NCI-H2081 (cell line): ENCODE measurements at places on chromosomes 6 and 20.

- DNase-seq, result no peak
Measured at GRCh38 chr6:15773806-15774410, 111.1 kb upstream of the DTNBP1 start.

GRCh38 chr6:6417475-6417874 lies 97.0 kb upstream of the F13A1 start:
- DNase-seq, result no peak

- DNase-seq, result no peak
Measured at GRCh38 chr6:166654573-166654972, 27.5 kb upstream of the RPS6KA2 start.

DNA sequence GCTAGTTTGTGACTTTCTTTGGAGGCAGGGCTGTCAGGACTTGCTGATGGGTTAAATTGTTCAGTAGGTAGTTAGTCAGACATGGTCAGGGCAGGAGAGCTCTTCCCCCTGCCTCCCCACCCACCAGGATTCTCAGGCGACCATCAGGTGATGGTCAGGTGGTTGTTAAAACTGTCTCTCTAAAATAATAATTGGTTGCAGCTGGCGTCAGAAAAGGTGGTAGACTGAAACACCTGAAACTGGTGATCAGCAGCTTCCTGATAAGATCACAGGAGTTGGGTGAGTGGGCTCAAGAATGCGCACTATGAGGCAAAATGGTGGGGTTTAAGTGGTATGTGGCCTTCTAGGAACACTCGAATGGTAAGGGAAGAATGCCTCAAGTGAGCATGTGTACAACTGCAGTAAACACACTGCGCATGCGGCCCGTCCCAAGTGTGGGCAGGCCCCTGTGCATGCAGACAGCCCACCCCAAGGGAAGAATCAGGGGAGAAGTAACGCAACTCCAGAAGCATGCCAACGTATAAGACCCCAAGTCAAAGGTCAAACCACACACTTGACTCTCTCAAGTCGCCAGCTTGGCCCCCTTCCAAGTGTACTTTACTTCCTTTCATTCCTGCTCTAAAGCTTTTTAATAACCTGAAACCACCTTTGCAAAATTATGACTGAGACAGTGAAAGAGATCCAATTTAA lies 7.9 kb upstream of the BLCAP start:
- no peak for DNase-seq

DNA sequence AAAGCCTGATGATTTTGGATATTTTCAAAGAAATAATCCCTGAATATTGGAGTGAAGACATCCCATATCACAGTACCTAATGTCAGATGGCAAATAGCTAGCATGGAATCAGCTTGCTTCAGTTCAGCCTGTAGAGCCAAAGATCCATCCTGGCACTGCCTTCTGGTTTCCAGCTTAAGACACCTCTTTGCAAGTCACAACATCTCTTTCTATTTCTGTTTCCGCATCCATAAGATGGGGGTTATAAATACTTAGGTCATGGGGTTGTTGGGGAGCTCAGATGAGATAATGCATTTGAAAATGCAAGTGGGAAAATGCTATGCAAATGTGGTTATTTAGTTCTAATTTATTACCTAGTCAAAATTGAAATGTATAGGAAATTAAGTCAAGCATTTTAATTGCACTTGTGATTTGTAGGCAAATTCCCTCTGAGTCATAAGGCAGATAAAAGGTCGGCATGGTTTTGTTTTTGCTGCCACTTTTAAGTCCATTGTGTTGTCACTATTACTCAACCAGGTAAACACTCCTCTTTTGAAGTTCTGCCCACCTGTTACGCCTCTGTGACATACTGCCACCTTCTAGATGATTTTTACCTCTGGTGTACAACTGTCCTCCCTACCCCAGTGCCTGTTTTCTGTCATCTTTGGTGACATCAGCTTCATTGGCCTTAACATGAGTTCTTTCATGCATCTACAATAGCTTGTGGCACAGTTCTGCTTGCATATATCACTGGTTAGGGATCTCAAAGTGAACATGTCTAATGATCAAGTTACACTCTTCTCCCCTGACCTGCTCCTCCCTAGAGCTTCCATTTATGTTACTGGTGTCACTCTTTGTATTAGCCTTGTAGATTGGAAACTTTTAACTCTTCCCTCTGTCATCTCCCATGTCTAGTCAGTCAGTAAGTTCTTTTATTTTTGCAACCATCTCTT lies 96.6 kb downstream of the CDKAL1 start:
- DNase-seq, result peak; percentile 8

- DNase-seq, result no peak
Measured at GRCh38 chr20:4601630-4602296, 119.9 kb upstream of the PRND start.

DNA sequence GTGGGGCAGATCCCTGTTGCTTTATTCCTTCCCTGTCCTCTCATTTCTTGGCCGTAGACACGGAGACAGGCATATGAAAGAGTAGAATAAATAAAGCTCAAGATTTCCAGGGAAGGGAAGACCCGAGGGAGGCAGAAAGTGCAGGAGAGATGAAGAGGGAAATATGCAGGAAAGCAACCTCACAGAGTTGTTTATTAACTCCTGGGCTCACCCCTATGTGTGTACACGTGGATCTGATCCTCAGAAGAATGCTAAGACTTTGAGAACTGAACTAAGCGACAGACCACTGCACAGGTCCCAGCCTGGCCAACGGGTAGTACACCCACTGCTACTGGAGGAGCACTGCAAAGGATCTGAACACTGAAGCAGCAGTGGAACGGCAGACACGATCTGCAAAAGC lies 156.2 kb downstream of the KIF16B start:
- no peak for DNase-seq

DNA sequence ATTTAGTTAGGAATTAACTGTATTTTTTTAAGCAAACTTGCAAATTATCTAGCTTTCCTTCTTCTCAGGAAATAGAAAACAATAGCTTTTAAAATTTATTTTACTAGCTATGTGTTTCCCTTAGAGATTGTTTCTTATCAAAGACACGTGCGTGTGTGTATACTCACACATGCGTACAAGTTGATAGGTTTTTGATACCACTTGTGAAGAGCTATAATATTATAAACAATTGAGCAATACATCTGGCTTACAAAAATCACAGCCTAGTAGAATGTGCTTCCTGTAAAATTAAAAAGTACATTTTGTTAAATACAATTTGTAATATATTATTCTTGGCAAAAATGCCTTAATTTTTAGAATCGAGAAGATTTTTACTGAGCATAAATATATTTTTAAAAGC lies 33.9 kb downstream of the COL12A1 start:
- no peak for DNase-seq

DNA sequence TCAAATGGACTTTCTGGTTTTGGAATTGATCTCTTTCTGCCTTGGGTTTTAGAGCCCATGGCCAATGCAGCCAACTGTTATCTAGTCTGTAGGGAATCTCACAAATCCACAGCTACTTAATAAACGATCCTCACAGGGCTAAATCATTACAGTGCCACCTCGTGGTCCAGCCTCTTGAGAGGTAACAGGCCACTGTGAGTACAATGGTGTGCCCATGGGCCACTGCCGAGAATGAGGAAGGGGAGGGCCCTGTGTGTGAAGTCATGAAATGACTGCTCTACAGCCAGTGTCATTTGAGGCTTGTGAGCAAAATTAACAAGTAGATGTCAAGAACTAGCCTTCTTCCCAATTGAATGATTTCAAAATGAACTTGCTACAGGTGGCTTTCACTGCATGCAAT lies 54.3 kb upstream of the GMPR start:
- DNase-seq, result peak; percentile 28

DNA sequence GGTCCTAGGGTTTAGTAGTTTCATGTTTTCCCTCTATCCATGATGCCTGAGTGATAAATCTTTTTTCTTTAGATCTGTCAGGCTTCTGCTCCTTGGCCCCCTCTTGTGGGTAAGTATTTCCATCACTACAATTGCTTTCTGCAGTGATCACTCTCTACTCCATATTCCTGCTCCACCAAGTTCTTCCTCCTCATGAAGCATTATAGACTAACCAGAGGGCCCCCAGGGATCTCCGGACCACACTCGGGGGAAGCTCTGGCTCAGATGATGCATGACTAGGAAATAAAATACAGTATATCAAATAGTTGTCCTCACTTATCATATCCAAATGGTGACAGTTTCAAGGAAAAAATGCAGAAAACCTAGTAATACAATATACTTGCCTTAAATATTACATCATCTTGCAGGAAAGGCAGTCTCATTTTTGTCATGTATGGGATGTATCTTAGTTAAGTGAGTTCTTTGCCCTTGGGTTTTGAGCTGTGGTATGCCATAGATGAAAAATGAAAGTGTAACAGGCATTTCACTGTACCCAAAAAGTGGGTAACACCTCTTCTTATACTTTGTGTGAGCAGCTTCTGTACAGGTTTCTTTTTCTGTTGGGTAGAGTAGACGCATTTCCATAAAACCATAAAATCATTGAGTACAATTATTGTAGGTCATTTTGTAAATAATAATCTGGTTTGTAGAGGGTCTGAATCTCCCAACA lies 200.9 kb upstream of the EYA4 start:
- no peak for DNase-seq

DNA sequence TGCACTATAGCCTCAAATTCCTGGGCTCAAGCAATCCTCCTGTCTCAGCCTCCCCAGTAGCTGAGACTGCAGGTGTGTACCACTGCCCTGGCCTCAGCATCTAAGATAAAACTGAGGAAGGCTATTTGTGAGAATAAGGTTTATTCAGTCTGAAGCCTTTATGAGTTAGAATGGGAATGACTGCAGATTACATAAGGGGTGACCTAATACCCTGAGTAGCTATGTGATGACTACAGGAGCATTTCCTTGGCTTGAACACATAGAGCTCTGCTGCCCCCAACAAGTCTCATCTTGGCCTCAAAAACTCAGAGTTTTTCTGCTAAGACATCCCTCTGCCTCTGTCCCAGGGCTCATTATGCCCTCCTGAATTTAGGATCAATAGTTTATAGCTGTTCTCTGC lies 7.6 kb downstream of the GSS start:
- DNase-seq, result no peak

GRCh38 chr6:66628917-66629316 lies 921.9 kb upstream of the EYS start:
- no peak for DNase-seq

DNA sequence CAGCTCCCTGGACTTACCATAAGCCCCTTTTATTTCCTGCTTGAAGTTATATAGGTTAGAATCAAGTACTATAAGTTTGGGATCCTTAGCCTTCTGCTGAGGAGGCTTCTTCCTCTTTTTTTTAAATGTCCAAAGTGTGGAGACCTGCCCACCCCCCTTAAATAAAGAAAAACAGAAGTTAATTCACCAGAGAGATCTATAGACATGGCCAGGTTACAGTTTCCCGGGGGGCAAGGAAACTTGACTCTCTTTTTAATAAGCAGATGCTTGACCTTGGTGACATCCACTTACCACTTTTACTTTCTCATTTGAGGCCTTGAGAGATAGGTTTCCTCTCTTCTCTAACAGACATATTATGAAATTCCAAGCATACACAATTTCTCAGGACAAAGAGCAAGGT lies 88.3 kb downstream of the BMP2 start:
- no peak for DNase-seq

DNA sequence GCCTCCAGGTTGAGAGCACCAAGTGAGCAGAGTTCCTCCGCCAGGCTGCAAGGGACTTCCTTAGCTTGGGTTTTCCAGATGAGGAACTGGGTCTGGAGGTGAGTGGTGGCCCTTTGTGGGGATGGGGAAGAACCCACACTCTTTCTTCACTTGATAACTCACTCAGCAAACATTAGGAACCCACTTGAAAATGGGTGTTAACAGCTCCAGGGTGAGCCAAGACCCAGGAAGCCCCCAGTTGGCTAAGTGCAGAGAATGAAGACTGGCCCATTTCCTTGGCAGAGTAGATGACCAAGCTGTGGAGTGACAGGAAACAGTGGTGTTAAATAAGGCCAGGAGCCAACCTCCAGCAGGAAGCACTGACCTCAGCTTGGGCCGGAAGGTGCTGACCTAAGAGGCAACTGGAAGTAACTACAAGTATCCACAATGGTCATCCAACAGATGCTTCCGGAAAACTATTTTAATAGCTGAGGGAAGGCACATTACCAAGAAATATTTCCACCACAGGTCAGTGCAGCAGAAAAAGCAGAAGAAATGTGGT lies 22.7 kb downstream of the MRPL14 start:
- no peak for DNase-seq
